ENCODE measurements at places on chromosomes 6 and 20.

GRCh38 chr6:2240961-2241360, 4.4 kb downstream of the GMDS start:
- DNase-seq: no peak

GRCh38 chr6:105384004-105384403, 18.9 kb downstream of the PREP start:
- no peak for DNase-seq

DNA sequence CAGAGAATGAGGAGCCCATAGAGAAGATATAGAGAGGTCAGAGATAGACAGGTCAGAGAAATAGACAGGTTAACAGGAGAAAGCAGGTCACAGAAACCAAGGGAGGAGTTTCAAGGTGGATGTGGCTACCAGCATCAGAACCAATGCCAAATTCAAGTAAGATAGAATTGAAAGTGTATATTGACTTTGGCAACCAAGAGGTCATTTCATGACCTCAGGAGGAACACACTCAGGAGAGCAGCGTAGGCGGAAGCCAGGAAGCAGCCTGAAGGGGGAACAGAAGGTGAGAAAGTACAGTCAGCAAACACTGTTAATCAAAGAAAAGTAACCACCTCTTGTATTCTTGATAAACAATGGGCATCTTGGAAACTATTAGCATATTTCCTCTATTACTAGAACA, 33.9 kb upstream of the ALDH8A1 start:
- no peak for DNase-seq

GRCh38 chr6:10478187-10479040, 42.7 kb upstream of the GCNT2 start:
- peak; percentile 24 for DNase-seq

DNA sequence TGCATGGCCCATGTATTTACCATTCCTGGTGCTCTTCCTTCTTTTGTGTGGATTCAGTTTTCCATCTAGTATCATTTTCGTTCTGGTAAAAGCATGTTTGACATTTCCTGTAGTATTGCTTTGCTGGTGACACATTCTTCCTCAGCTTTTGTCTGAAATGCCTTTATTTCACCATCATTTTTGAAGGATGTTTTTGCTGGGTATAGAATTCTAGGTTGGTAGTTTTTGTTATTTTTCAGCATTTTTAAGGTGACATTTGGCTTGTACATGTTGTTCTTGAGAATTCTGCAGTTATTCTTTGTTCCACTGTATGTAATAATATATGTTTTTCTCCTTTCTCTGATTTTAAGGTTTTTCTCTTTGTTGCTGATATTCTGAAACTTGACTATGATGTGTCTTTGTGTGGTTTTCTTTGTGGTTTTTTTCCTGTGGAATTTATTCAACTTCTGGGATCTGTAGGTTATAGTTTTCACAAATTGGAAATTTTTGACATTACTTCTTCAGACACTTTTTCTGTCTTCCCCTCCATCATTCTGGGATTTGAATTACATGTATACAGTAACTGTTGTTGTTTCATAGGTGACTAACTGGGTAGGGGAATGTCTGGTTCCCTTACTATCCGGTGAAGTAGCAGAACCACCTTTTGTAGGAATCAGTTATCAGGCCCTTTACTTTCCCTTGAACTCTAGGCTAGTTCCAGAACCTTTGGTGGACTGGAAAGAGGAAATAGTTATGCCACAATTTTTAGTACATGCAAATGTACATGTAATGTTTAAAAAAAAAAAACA, 30.2 kb downstream of the SNX9 start:
- DNase-seq: no peak

DNA sequence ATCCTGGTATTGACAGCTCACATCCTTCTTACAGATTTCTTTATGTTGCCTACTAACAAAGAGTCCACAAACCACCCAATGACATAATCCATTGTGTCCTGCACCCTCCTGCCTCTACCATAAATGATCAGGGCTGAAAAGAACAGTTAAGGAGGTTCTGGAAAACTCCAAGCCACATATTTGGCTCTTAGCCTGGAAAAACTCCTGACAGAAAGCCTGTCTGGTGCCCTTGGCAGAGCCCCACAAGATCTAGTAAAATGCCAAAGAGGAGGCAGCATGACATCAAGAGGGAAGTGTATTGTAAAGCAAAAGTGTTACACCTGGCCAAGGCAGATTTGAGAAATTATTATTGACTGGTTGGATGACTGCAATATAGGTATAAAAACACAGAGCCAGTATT, 126.4 kb upstream of the VGLL2 start:
- no peak for DNase-seq

- DNase-seq: peak; percentile 90
Measured at GRCh38 chr6:14286144-14286543, 168.6 kb downstream of the CD83 start.

DNA sequence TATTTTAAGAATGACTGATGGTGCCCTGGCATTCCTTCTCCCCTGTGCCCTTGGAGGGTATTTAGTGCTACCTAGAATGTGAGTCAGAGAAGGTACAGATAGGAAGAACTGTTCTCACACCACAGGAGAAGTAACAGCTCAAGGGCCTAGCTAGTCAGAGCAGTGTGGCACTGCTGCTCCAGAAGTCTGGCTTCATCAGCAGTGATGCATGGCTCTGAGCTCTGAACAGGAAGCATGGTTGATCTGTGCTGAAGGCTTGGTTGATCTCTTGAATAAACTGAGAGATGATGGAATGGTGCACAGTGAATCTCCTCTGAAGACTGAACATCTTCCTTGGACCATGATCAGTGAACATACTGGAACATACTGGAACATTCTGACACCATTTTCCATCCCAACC, 425.3 kb upstream of the SLC35B3 start:
- no peak for DNase-seq

GRCh38 chr6:146316175-146316495, 227.5 kb upstream of the RAB32 start:
- DNase-seq: no peak

GRCh38 chr6:152184573-152184916, 377.1 kb downstream of the ESR1 start:
- DNase-seq: no peak

- DNase-seq: no peak
Measured at GRCh38 chr6:111338843-111339242, 144.2 kb downstream of the REV3L start.

- DNase-seq: no peak
Measured at GRCh38 chr6:148311966-148312669, 30.5 kb upstream of the SASH1 start.

- no peak for DNase-seq
Measured at GRCh38 chr20:32033316-32033715, 18.7 kb upstream of the HCK start.

- DNase-seq: peak; percentile 61
Measured at GRCh38 chr20:25065625-25066338, 7.8 kb upstream of the ACSS1 start.

All from AG10803 (cell line).